ENCODE measurements at places on chromosomes 3 and 15.

DNA sequence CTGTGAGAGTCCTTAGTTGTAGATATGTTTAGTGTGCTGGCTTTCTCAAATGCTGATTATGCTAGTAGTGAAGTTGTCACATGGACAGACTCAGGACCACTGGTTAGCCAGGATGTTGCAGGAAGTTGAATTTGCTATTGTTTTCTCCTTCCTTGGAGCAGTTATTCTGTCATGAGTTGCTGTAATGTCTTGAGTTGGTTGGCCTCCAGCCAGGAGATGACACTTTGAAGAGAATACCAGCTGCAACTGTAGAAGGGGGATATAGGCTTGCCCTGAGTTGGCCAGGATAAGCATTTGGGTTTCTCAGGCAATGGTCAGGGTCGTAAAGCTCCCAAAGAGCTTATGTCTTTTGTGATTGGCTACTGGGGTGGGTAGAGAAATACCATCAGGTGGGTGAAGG, 206.7 kb downstream of the ZNF621 start:
- DNase-seq, result no peak

DNA sequence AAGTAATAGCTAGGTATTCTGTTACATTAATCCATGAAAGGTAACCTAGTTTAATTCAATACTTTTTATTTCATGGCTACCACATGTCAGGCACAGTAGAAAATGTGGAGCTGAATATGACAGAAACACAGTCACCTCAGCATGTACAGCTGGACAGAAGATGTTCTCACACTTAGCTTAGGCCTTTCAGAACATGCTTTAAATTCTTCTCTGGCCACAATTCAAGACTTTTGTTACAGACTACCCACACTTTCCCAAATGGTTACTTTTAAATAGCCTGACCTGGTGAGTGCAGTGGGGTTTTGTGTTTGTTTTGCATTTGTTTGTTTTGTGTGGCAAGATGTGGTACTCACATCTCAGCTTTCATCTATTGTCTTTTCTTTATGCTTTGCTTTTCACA, 1079.5 kb downstream of the IGSF11 start:
- no peak for DNase-seq

DNA sequence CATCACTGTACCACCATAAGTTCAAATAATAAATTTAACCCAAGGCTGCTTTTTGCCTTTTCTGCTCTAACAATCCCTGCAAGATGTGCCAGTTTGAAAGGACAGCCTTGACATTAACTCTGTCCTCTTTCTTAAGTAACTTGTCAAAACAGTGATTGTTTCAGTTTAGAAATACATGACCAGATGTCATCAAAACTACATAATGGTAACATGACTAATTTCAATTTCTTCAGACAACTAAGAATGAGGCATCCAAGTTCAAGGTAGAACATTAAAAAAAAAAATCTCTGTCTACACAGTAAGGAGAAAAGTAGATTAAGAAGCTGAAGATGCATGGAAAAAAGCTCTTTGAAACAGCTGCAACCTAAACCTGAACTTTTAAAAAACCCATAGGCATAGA, 47.4 kb downstream of the SHQ1 start:
- DNase-seq, result no peak

GRCh38 chr15:39976291-39977274, 42.7 kb downstream of the EIF2AK4 start:
- no peak for DNase-seq

- DNase-seq, result no peak
Observed at GRCh38 chr15:61687651-61688050, 372.6 kb downstream of the VPS13C start.

DNA sequence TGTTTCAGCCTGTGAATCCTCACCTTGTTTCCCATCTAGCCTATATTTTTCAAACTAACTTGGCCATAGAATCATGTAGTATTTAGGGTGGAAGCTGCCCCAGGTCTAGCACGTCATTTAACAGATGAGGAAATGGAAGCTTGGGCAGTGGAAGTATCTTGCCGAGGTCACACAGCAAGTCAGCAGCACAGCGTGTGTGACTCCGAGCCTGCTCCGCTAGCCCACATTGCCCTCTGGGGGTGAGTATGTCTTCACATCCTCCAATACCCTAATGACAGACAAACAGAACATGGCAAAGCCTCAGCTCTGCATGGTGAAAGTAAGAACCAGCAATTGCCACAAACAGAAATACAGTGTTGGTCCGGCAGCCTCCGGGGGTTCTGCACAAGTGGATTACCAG, 2.2 kb upstream of the CCR5 start:
- DNase-seq, result no peak

- DNase-seq, result no peak
Observed at GRCh38 chr15:91904942-91905341, 51.4 kb downstream of the SLCO3A1 start.

- DNase-seq, result no peak
Observed at GRCh38 chr3:119160361-119160760, 13.0 kb upstream of the UPK1B start.

Measured in NCI-H1436 treated with DMSO at 0.1 percent for 48 hours (cell line).